CD4-positive, alpha-beta T cell treated with Interleukin-10 for 1 hour (primary cell): ENCODE measurements at places on chromosomes 5 and 9.
A peak's percentile ranks its signal among the peaks of the same experiment; 100 is the strongest.

DNA sequence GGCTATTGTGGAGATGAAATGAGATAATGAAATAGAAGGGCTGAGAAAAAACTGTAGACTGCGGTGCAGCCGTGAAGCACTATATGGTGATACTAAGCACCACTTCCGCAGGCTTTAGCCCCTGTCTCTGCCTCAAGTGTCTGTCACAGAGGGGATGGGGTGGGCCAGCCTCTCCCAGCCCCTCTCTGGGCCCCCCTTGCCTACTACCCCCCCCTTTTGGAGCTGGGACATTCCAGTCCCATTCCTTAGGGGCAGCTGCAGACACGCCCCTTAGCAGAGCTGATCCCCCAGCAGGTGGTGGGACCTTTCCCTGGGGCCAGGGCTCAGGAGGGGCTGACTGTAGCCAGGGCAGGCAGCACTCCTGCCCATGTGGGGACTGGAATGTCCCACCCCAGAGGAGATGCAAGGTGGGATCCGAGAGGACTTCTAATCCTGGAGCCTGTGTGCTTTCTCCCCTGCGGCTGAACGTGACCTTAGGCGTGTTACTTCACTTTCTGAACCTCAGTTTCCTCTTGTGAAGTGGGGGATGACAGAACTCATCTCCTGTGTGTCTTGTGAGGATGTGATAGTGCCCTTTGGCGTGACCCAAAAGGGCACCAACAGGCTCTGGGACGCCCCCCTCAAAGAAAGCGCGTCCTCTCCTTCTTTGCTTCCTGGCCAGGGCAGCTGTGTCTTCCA, 1.9 kb downstream of the N4BP3 start:
- DNase-seq: peak; percentile 44

DNA sequence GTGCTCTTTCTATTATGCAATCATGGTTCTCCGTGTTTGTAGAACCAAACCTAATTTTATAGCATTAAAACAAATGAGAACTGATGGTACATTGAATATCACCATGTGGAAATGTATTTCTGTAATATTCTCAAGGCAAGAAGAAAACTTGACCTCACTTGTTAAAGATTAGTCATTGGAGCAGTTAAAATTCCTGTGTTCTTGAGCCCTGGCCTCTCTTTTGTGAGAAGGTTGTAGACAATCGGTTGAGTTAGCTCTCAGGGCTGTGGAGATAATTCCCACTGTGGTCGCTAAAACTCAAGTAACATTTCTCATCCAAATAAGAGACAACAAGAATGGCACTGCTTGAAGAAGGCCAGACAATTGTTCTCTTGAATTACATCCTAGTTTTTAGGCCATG, 216.0 kb upstream of the KLF4 start:
- no peak for DNase-seq

- no peak for DNase-seq
Measured at GRCh38 chr9:112520656-112521055, 34.0 kb downstream of the KIAA1958 start.

DNA sequence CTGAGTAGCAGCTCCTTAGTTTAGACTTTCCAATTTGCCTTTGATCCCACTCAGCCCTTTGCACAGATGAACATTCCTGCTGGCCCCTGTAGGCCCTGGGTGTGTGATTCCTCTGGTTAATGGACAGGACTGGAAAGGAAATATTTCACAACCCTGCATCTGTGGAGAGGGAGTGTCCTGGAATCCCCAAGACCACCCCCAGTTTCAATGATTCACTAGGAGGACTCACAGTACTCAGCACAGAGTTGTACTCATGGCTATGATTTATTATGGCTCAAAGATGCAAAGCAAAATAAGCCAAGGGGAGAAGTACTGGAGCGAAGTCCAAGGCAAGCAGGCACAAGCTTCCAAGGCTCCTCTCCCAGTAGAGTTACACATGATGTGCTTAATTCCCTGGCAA, 42.4 kb upstream of the TJP2 start:
- no peak for DNase-seq

DNA sequence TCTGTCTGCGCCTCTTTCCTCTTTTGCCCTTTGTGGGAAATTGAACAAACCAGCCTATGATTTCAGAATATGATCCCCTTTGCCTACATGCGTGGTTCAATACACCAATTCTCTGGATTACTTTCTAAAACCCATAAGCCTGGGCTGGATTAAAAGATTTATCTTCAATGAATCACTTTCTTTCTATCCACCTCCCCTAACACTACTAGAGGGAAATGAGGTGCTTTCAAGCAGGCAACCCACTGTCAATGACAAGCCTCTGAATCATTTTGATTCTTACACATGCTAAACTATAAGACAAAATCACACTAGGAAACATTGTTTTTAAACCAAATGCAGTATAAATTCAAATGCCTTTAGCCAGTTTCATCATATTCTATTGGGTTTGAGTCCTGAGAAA, 257.5 kb downstream of the AGTPBP1 start:
- DNase-seq: no peak

DNA sequence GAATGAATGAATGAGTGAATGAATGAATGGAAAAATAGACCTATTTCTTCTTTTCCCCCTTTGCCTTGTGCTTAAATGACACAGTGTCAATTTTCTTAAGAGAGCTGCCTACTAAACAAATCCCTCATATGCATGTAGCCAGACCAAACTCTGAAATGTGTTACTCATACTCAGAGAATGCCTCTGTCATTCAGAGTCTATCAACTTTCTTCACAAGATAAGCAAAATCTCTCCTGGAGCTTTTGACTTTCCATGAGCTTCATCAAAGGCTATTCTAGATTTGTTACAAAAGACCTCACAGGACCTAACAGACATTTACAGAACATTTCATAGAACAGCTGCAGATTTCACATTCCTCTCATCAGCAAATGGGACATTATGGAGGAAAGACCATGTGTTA, 275.7 kb upstream of the MSX2 start:
- DNase-seq: no peak

DNA sequence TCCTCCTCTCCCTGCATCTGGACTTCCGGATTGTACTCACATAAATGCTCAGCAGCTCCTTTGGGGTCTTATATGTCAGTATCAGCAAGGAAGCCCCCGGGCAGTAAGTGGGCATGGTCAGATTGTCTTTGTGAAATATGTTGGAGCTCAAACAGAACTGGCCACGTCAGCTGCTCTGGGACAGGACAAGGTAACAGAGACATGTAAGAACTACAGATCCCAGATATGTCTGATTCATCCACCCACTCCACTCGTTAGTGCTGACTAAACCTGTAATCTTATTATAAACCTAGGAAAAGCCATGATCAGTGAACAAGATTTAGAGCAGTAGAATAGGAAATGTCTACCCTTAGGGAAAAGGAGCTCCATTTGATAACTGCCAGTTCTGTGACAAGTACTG, 561.8 kb downstream of the CETN3 start:
- DNase-seq: no peak

- no peak for DNase-seq
Measured at GRCh38 chr5:108786806-108787483, 39.2 kb downstream of the FER start.

GRCh38 chr5:80837679-80838078, 122.5 kb upstream of the RASGRF2 start:
- peak; percentile 3 for DNase-seq

GRCh38 chr5:94159144-94159543, 417.7 kb upstream of the POU5F2 start:
- no peak for DNase-seq

GRCh38 chr9:108142504-108143201, 653.1 kb upstream of the KLF4 start:
- DNase-seq: no peak

GRCh38 chr9:95516734-95517558, at the start of gene PTCH1:
TSS of gene PTCH1 (minus strand) at chr9:95516971.
- peak; percentile 37 for DNase-seq

DNA sequence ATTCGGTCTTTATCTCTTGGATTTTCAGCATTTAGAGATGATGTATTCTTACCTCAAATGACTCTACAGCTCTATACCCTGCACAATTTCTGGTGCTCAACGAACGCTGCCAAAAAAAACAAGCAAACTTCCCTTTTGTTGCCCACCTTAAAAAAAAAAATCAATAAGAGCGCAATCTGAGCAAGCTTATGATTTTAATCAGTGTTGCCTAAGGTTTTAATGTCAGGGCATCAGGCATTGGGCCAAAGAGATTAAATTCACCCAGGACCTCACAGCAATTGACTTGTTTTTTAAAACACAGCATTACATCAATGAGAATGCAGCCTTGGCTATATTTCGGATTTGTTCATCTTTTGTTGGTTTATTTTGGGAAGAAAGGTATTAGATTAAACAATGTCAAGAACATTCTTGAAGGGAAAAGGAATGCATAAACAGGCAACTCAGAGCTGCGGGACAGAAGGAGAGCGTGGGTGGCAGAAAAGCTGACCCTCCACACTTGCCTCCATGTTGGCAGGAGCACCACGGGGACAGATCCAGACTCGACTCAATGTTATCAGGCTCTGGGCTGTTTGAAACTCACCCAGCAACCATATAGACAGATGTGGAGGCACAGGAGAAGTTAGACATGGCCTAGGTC, 127.5 kb upstream of the DAPK1 start:
- DNase-seq: no peak

- peak; percentile 79 for DNase-seq
Measured at GRCh38 chr5:150783422-150783928, 4.9 kb downstream of the SMIM3 start.

GRCh38 chr5:32331217-32331934, 18.6 kb upstream of the MTMR12 start:
- DNase-seq: no peak

DNA sequence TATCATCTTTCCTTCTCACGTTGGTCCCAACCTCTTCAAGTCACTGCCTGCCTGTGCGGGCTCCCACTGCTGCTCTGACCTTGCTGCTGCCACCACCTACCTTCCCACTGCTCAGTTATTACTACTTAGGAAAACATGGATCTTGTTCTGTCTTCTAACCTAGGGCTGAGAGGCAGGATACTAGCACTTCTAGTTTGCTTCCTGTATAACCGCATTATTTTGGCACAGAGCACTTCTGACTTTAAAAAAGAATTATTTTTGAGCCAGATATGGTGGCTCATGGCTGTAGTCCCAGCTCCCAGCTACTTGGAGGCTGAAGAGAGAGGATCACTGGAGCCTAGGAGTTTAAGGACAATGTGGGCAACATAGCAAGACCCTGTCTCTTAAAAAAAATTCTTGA, 135.4 kb upstream of the GNA14 start:
- no peak for DNase-seq

DNA sequence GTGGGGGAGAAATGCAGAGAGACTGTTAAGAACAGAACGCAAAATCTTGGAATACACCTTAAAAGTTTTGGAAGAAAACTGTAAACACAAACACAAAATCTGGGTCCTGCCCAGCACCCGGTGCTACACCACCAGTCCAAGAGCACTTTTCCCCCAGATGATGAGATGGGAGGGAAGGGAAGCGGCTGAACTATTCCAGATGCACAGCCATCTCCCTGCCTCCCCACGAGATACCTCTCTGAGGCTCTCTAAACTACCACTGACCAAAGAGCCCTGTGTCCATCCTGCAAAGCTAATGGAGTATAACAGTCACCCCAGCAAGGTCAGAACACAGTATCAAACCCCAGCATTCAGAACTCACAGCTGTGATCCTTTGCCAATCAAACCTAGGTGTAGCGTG, 8.0 kb downstream of the SPARC start:
- no peak for DNase-seq

DNA sequence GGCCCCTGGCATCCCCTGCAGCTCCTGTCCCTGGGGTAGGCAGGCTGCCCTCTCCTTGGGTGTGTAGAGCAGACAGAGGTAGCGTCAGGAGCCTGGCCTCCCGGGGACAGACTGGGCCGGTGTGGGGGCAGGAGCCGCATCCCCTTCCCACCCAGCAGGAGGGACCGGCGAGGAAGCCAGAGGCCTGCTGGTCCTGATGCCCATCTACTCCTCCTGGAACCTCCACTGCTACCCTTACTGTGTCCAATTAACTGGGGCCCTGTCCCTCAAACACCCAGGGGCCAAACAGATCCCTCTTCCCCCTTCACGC, 15.6 kb downstream of the RALGDS start:
- no peak for DNase-seq
